Activated CD4-positive, CD25-positive, alpha-beta regulatory T cell treated with anti-CD3 and anti-CD28 coated beads, Interleukin-2, amount 50 U/mL, for 24 hours (primary cell): ENCODE measurements at places on chromosomes 4 and X.

GRCh38 chrX:41720125-41720779, 3.7 kb upstream of the GPR82 start:
- peak; percentile 74 for ATAC-seq

GRCh38 chrX:36867143-36867542, 141.0 kb upstream of the FAM47C start:
- ATAC-seq, result no peak

DNA sequence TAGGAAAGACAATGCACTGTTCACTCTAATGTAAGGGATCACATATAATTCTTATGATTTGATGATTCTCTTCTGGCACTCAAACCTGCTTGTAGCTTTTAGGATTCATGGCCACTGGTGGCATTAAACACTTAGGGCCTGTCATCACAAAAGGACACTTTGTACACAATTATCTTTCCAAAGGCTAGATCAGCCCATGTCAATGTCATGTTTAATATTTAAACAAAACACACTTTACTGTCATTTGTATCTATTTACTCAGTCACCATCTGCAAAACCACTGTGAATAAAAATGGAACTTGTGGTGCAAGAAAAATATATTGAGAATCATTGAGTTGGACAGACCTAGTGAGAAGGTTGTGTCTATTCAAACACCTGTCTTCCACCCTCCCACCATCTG, 83.6 kb upstream of the TTC29 start:
- no peak for ATAC-seq

- ATAC-seq, result no peak
Measured at GRCh38 chr4:83139514-83140156, 25.1 kb upstream of the PLAC8 start.

GRCh38 chrX:110201799-110202198, 116.1 kb downstream of the AMMECR1 start:
- ATAC-seq, result no peak

GRCh38 chr4:127139788-127140286, 492.9 kb upstream of the INTU start:
- ATAC-seq, result no peak

DNA sequence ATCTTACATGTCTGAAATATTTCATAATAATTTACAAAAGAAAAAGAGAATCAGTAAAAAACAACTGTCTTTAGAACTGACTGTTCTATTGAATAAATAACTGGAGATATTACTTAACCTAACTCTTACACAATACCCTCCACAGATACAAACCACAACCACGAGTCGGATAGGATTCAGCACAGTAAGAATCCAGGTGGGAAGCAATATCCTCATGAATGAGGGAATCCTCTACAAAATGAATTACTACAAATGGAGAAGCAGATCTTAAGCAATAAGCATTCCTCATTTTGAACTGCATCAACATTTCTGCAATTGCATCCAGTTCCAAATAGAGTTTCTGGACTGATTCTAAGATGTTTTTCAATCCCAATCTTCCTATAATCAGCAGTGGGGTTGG, 227.1 kb downstream of the SH2D1A start:
- no peak for ATAC-seq

DNA sequence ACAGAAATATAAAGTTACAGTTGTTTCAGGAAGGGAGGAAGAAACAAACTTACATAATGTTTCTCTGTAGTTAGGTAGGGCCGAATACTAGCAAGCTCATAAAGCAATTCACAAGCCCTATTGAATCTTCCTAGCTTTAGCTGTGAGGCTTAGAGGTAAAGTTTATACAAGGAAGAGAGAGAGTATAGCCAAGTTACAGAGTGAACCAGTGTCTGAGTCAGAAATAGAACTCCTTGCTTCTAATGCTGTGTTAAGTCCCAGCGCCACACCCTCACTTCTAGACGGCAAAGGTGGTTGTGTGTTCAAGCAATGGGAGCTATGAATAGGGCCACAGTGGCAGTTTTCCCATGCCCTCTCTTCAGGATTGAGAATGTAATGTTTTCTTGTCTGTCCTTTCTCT, 6.1 kb downstream of the LPAR4 start:
- no peak for ATAC-seq

DNA sequence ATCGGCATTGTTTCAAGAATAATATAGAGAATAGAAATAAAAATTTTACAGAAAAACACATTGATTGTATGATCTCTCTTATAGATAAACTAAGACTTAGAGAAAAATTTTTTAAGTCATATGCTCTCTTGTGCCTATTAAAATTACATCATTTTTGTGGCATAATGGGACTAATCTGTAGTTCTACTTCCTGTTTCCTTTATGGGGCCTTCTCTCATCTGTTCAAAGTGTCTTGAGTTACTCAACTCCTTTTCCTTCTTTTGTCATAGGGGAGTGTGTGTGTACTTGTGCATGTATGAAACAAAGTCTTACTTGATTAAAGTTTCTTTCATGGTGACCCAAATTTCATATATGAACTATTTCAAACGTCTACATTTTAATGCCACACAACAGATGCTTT, 1448.9 kb upstream of the TENM3 start:
- no peak for ATAC-seq

GRCh38 chrX:9335251-9335650, 129.6 kb upstream of the TBL1X start:
- no peak for ATAC-seq

DNA sequence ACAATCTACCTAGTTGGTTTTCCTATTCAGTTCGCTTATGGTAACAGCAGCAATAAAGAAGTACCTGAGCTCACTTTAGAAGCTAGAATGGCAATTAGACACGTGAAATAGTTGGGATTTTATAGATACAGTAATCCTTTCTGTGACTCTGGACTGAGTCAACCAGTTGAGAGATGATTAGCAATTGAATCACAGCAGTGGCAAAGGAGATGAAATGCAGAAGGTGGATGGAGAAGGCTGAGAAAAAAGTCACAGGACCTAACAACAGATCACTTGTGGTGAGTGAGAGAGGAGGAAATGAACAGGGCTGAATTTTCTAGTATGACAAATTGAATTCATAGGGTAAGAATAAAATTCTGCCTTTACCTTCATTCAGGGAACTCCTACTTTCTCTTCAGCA, 197.1 kb upstream of the MAGEB18 start:
- no peak for ATAC-seq

GRCh38 chr4:6527259-6527658, 47.7 kb upstream of the MAN2B2 start:
- ATAC-seq, result no peak

GRCh38 chr4:70938086-70938485, 35.9 kb downstream of the MOB1B start:
- ATAC-seq, result no peak

GRCh38 chr4:86934147-86934770, 552 bp upstream of the AFF1 start:
- no peak for ATAC-seq

- ATAC-seq, result no peak
Measured at GRCh38 chrX:15645266-15645665, 19.3 kb downstream of the CLTRN start.

- ATAC-seq, result no peak
Measured at GRCh38 chrX:136866337-136867095, 14.0 kb downstream of the RBMX start.

DNA sequence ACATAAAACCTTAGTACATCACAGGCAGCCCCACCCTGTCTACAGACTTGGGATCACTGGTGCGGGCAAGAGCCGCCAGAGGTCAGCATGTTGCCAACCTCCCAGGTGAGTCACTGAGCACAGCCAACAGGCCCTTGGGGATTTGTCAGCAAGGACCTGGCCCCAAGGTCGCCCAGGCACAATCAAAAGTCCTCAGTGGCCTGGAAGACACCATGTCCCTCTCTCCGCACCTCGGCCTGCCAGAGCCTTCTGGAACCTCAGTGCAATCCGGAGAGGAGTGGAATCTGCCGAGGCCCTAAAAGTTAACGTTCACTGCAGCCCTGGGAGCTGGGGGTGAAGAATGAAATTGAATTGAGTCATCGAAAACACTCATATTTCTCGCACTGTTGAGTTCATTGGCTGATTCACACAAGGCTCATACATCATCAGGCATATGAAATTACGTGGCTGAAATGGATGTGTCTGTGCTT, 74.3 kb downstream of the WFS1 start:
- ATAC-seq, result peak; percentile 45

- ATAC-seq, result no peak
Measured at GRCh38 chr4:16118090-16118489, 34.3 kb upstream of the PROM1 start.

GRCh38 chrX:133868682-133869081, 116.7 kb downstream of the GPC3 start:
- no peak for ATAC-seq

DNA sequence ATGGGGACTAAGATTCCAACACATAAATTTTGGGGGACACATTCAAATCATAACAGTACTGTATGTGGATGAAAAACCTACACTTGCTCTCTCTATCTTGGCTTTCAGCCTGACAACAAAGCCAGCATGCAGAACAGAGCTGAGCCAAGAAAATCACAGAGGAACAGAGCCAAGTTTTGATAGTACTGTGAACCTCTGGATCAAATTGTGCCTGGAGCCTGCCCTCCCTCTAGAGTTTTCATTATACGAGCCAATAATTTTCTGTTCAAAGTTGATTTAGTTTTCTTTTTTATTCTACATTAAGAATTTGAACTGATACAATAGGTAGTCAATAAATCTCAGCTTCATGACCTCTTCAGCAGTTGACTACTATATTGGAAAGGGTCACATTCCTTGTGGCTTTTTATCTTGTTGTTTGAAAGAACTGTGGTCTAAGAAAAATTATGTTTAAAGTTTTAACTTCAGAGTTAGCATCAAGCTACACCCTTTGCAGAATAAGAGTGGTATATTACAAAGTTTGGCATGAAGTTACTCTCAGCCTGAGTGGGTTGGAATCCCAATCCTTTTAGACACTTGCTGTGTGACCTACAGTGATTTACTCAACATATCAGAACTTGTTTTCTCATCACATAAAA, 31.1 kb downstream of the GRID2 start:
- ATAC-seq, result no peak

DNA sequence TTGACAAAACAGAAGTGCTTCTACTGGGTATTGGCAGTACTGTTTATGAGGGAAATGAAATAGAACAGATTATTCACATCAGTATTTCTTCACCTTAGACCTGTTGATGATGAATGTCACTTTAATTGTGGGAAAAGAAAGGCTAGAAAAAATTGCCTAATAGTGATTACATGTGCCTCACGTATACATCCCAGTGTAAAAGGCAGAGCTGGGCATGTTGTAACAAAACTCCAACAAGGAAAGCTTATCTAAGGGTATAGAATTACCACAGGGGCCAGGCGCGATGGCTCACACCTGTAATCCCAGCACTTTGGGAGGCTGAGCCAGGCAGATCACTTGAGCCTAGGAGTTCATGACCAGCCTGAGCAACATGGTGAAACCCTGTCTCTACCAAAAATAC, 4.2 kb downstream of the PGM2 start:
- ATAC-seq, result no peak

GRCh38 chr4:681736-682451, 7.1 kb downstream of the SLC49A3 start:
- no peak for ATAC-seq

DNA sequence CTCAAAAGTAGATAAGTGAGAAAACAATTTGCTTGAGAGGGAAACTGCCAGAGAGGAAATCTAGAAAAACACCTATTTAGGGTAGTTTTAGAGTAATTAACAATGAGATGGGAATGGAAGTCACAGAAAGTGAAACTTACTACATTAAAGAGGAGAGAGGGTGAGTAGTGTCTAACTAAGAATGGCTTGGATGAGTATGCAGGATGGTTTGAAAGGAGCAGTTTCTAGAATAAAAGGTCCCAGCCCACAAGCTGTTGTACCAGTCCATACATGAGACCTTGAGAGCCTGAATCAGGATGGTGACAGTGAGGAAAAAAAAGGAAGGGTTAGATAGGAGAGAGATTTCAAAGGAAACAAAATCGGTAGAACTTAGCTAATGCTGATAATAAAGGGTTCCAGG, 1.3 kb downstream of the GAR1 start:
- ATAC-seq, result peak; percentile 45

DNA sequence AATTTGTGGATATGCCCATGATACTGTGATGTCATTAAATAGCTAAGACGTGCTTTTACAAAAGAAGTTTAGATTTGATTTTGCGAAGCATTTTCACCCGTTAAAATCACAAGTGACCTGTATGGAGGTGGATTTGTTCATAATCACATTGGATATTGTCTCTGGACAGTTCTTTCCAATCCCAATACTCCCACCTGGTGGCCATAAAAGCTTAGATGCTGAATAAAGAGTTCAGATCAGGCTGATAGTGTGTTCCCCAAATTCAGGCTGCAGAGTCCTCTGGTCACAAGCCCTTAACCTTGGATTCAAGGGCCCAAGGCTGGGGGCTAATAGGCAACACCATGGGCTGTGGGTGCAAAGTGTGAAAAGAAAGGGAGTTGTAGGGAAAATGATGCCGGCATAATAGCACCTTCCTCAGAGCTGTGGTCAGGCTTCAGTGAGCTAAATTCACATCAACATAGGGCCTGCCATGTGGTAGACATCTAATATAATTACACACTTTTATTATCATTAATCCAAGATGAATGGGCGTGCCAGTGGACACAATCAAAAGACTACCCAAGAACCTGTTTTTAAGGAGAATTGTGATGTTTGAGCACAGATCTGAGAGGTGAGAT, 28.1 kb downstream of the SMIM43 start:
- no peak for ATAC-seq

DNA sequence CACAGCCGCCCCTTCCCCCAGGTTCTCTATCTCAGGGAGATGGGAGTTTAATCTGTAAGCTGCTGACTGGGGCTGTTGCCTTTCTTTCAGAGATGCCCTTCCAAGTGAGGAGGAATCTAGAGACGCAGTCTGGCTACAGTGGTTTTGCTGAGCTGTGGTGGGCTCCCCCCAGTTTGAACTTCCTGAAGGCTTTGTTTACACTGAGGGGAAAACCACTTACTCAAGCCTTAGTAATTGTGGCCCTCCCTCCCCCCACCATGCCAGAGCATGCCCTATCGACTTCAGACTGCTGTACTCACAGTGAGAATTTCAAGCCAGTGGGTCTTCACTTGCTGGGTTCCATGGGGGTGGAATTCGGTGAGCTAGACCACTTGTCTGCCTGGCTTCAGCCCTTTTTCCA, 131.3 kb downstream of the FAAH2 start:
- ATAC-seq, result no peak

DNA sequence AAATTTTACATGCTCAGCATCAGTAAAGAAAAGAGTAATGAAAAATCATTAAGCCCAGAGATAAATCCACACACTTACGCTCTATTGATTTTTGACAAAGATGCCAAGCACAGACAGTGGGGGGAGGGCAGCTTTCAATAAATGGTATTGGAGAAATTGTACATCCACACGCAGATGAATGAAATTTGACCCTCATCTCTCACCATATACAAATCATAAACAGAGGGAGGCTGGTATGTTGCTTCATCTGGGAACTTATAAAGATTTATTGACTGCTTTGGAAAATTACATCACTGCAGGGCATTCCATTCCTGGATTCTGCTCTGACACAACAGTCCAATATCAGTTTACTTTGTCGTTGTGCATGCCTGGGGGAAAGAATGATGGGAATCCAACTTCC, 58.4 kb upstream of the XAGE1A start:
- ATAC-seq, result no peak

DNA sequence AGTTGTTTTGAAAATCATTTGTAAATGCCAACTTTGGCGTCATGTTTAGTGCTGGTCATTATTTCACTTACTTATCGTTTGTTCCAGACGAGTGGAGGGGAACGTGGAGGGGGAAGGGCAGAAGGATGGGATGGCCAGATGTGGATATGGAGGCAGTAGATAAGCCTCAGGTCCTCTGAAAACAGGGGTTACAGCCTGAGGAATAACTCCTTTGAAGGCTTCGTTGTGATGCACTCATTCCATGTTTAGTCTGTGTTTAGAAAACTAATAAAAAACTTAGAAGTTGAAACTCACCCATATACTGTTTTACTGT, 1.1 kb downstream of the MOB1B start:
- no peak for ATAC-seq

- no peak for ATAC-seq
Measured at GRCh38 chr4:729336-730315, 24.0 kb downstream of the PCGF3 start.
